ENCODE measurements at places on chromosomes 11 and 22.

- DNase-seq: no peak
Observed at GRCh38 chr11:93510196-93510873, 32.9 kb downstream of the SMCO4 start.

GRCh38 chr22:49352361-49353169 lies 475.1 kb downstream of the BRD1 start:
- no peak for DNase-seq

GRCh38 chr11:86360775-86361395 lies 13.8 kb upstream of the CCDC81 start:
- DNase-seq: no peak

DNA sequence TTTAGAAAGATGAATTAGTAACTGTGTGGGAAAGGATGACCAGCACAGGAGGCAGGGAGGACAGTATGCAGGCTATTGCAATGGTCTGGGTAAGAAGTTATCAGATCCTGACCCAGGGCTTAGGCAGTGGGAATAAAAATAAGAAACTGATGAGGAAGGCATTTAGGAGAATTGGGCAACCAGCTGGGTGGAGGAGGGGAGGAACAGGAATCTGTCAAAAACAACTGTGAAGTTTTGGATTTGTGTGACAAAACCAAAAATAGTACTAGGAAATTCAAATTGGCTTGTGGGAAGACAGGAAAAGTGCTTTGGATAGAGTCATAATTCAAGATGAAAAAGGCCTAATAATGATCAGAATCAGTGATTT lies 27.9 kb downstream of the MMP13 start:
- no peak for DNase-seq

GRCh38 chr11:122339436-122340060 lies 223.5 kb upstream of the BLID start:
- no peak for DNase-seq

GRCh38 chr22:26169315-26170111 lies at the start of gene SEZ6L:
TSS of gene SEZ6L (plus strand) at chr22:26169462. CDS start at chr22:26169670, 208 bp downstream.
- DNase-seq: no peak

- DNase-seq: no peak
Observed at GRCh38 chr11:70650075-70650909, 252.0 kb downstream of the CTTN start.

DNA sequence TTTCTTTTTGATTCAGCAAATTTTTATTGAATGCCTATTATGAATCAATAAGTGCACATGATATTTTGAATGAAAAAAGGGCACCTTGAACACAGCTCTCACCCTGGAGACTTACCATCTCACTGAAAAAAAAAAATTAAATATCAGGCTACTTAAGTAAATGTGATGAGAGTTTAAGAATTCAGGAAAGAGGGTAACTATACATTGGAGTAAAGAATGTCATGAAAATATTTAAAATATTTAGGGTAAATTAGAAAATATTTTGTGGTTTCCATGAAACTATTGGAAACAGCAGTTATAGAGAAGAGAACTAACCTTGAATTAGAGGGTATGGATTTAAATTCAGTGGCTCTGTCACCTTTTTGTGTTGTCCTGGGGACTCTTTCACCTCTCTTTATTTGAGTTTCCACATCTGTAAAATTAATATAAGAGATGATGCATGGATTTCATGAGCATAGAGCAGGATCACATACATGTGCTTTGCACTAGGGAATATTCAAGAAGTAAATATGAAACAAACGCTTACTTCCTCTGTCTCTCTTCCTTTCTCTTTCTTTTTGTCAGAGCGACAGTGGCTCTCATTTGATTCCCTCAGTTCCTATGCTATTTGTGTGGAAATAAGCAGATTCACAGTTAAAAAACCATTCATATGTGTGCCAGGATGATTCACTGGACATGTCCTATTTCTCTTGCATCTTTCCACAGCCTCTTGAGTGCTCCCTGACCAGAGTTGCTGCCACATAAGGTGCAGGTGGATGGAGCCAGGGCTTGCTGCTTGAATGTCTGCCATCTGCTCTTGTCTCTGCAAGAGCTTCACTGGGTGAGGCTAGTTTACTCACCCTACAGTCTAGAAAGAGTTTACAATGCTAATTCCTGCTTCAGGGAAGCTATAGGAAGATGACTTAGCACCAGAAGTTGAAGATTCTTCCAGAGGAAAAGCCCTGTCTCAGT lies 533.1 kb downstream of the ETS1 start:
- no peak for DNase-seq

GRCh38 chr22:27768027-27768653 lies 33.4 kb downstream of the MN1 start:
- no peak for DNase-seq

GRCh38 chr22:19889951-19890350 lies 35.3 kb upstream of the GNB1L start:
- DNase-seq: no peak

- no peak for DNase-seq
Observed at GRCh38 chr11:75561426-75562047, 516 bp upstream of the SERPINH1 start.

DNA sequence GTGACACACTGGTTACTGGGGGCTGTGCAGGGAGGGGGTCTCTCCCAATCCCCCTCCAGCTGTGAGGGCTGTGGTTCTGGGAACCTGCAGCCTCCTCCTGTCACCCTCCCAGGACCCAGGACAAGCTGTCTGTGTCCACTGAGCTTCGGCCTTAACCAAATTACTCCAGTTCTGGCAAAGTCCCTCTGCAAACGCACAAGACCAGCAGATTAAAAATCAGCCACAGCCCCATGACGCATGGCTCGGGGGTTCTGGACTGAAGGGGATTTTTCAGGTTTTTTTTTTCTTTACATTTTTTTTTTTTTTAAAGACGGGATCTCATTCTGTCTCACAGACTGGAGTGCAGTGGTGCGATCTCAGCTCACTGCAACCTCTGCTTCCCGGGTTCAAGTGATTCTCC lies 32.2 kb upstream of the A4GALT start:
- no peak for DNase-seq

GRCh38 chr22:23787600-23787896 lies 782 bp downstream of the SMARCB1 start:
- no peak for DNase-seq

DNA sequence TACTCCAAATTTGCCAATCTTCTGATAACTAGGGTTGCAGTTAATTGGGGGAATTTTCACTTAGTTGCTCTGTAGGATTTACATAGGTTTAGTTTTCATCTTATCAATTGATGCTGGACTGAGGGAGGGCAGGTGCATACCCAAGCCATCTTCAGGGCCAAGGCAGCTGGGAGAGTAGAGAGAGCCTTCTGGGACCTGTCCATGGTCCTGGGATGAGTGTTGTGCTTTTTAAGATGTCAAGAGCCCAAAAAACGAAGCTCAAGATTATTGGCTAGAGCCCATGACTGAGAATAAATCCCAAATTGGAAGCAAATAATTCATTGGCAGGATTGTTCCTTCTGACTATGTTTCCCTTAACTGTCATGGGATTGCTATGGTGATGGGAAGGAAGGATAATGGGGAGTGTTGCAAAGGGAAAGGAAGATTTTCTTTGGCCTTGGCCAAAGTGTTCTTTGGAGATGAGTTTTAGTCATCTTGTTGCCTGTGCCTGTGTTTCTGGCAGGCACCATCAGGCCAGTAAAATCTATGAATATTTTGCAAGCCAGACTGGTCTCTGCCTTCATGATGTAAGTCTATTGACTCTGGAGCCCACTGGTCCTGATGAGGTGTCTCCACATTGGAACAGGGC lies 4.5 kb downstream of the SLC22A6 start:
- DNase-seq: no peak

- no peak for DNase-seq
Observed at GRCh38 chr11:57248780-57249383, 11.8 kb upstream of the APLNR start.

- no peak for DNase-seq
Observed at GRCh38 chr22:28243539-28243938, 324.5 kb upstream of the PITPNB start.

- DNase-seq: no peak
Observed at GRCh38 chr11:47378836-47379170, 456 bp upstream of the SPI1 start.

- DNase-seq: no peak
Observed at GRCh38 chr11:71091506-71092265, 160.7 kb downstream of the SHANK2 start.

- no peak for DNase-seq
Observed at GRCh38 chr11:35525501-35526175, at the start of gene PAMR1. TSS of gene PAMR1 (minus strand) at chr11:35525616. CDS start at chr11:35525585, 31 bp downstream.

DNA sequence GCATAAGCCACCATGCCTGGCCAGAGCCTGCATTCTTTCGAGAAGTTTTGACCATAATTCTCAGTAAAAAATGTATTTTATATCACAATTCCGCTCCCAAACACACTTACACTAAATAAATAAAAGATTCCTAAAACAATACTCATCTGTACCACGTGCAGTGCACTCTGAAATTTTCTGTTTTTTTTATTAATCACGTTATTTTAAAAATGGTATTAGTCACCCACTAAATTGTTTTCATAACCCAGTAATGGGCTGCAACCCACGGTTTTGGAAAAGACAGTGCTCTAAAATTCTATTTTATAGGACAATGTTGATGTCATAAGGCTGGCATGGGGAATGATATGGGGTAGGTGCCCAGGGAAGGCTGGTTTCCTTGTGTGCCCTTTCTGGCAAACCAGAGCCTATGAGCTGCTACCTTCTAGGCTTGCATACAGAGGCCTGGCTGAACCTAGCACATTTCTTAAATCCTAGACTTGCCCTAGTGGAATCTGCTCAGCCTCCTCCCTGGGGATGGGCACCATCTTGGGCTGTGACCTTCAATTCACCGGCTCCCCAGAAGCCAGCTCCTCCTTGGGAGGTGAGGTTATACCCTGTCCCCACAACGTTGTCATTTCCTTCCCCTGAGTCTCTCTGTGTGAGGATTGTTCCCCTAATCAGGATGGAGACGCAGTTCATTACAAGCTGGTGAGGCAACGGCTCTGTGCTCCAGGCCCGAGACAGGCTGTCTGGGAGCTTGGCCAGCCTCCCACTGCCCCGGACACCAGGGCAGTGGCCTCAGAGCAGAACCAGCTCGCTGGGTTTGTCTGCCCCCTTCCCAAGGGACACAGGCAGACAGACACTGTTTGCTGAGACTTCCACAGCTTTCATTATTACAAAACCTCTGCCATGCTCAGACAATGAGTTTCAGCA lies 116.5 kb upstream of the NAV2 start:
- DNase-seq: no peak

- no peak for DNase-seq
Observed at GRCh38 chr11:67268081-67268961, 2.0 kb downstream of the GRK2 start.

DNA sequence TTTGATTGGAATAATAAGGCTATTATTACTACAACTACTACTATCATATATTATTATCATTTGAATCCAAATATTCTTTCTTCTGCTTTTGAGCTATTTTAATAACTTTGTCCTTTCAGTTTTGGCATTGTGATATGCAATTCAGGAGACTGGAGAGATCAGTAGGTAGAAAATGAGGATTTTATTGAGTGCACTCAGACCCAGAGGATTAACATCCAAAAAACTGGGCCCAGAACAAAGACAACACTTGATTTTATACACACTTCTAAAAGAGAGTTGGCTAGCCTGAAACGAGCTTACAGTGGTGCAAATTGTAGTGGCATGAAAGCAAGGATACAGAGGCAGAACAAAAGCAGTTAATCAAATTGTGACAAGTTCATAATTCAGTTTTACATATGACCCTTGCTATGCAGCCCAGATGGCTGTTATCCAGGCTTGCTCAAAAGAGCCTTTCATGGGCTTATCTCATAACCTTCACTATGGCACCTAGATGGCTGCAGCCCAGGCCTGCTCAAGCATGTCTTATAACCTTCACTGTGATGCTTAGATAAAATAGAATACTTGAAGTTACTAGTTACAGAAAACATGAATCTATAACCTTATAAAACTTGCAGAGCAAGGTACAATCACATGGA lies 796.3 kb upstream of the RAG2 start:
- no peak for DNase-seq

GRCh38 chr11:70680781-70681281 lies 282.5 kb downstream of the CTTN start:
- no peak for DNase-seq

GRCh38 chr11:32100495-32100894 lies 9.6 kb downstream of the RCN1 start:
- no peak for DNase-seq

DNA sequence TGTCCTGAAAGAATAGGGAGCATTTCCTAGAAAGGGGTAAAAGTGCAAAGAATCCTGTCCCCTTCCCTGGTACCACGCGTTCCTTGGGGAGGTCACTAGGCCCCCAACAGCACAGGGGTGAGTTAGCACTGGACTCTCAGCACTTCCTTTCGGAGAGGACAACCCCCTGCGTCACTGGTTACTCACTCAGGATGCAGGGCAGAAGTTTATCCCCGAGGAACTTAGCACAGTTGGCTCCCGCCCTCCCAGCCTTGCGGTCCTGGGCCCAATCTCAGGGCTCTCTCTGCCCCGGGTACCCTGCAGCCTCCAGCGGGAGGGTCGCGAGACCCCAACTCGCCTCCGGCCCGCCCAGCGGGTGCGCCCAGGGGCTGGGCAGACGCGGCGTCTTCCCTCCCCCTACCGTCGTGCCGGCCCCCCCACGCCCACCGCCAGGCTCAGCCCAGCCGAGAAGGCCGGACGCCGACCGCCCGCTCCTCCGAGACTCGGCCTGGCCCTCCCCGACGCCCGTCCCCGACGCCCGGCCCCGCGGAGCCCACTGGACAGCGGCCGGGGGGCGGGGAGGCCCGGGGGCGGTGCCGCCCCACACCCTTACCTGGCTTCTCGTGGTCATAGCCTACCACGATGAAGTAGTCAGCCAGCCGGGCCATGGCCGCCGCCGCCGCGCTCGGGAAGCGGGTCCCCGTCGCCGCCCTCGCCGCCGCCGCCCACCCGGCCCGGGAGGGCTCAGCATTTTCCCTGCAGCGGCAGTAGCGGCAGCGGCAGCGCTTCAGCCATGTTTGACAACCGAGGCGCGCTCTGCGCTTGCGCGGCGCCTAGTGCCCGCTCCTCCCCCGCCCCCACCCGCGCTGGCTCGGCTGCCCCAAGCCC lies at the start of gene SBF2:
Gene SBF2 (minus strand): TSS at position 797 of the 867 bp plus-strand sequence. CDS start 150 bp downstream, at position 647.
- DNase-seq: peak; percentile 74

DNA sequence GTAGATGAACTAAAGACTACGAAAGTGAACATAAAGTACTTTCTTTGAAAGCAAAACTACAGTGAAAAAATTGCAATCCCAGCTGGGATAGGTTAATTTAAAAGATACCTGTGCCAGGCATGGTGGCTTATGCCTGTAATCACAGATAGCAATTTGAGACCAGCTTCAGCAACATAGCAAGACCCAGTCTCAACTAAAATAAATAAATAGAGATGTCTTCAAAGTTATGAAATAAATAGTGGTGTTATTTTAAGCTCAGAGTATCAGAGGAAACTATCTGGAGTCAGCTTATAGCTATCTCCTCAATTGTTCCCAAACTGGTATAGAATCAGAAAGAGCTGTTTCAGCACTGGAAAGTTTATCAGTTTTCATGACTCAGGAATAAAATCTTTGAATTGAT lies 17.3 kb upstream of the MMP13 start:
- DNase-seq: no peak

- DNase-seq: peak; percentile 86
Observed at GRCh38 chr11:65422633-65423515, at the start of gene NEAT1. TSS of gene NEAT1 (plus strand) at chr11:65422798.

GRCh38 chr11:135023499-135023898 lies 611.5 kb upstream of the B3GAT1 start:
- DNase-seq: no peak

GRCh38 chr11:121561240-121561639 lies 108.5 kb upstream of the SORL1-AS1 start:
- no peak for DNase-seq

Measured in stimulated activated CD4-positive, alpha-beta T cell treated with anti-CD3 and anti-CD28 coated beads, Interleukin-15, amount 100 ng/mL, for 1 hour (primary cell).